ENCODE measurements at places on chromosomes 7 and 10.

GRCh38 chr10:57288754-57289153 lies 927.7 kb upstream of the ZWINT start:
- DNase-seq, result no peak

- DNase-seq, result peak; percentile 29
Observed at GRCh38 chr7:74061840-74062539, 21.6 kb upstream of the LIMK1 start.

- no peak for DNase-seq
Observed at GRCh38 chr7:55214707-55215106, 150.4 kb upstream of the LANCL2 start.

DNA sequence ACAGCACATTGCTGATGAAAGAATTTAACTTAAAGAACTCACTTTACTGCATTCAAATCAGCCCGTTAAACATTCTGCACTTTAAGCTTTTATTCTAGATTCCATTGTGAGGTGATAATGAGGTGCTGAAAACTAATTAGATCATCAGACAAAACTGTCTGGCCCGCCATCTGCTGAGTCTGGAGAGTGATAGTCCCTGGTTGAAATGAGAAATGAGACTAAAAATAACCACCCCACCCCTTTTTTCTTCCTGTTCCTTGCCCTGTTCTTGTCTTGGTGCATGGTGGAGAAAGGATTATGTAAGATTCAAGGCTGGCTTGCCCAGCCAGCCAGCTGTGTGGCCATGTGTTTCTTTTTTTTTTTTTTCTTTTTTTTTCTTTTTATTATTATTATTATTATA lies 277.0 kb upstream of the COBL start:
- DNase-seq, result no peak

DNA sequence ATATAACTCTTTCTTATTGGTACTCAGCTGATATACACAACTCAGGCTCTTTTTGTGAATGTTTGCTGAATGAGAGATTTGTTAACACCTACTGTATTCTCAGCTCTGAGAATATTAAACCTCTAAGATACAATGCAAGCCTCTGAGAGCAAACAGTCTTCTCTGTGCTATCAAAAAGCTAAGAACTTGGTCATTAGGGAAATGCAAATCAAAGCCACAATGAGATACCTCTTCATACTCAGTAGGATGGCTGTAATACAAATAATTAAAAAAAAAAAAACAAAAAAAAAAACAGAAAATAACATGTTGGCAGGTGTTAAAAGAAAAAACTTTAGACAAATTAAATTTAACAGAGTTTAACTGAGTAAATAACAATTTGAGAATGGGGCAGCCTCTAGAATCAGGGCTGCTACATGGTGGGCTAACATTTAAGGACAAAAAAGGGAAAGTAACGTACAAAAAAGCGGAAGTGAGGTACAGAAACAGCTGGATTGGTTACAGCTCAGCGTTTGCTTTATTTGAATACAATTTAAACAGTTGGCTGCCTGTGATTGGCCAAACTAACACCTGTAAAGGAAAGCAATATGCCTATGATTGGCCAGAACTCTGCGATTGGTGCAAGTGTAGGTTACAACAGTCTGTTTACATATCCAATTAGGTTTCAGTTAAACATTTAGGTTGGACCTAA lies 14.8 kb upstream of the MTURN start:
- no peak for DNase-seq

- DNase-seq, result no peak
Observed at GRCh38 chr7:1951159-1951536, 281.1 kb downstream of the ELFN1 start.

All from activated CD4-positive, alpha-beta T cell treated with anti-CD3 and anti-CD28 coated beads for 1 hour (primary cell).